ENCODE measurements at places on chromosomes 7 and 10.
A peak's percentile ranks its signal among the peaks of the same experiment; 100 is the strongest.

GRCh38 chr7:156892081-156892800, 742 bp downstream of the LMBR1 start:
- peak; percentile 50 for DNase-seq

DNA sequence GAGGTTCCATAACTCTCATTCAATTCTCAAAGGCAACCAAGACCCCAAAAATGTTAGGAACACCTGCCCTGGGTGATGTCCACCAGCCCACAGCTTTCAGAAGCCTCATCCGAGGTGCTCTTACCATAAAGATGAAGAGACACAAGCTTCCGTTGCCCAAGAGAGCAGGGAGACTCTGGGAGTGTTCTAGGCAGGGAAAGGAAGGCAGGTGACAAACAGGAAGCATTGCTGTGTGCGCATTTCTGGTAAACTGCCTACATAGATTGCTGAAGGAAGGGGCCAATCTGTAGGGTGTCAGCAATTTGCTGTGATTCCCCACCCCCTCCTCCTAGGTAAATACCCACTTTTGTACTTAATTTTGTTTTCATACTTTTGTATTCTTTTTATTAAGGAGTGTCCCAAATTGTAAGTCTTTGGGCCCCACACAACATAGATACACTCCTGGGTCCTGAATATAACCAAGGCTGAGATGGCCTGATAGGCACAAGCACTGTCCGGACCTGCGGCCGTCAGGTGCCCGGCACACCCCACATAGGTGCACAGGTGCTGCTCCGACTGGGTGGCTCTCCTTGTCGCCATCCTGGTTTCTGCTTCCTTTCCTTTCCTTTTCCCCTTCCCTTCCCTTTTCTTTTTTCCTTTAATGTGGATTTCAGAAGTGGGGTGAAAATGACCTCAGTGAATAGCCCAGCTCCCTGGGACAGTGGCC, 51.4 kb upstream of the SMNDC1 start:
- DNase-seq, result no peak

DNA sequence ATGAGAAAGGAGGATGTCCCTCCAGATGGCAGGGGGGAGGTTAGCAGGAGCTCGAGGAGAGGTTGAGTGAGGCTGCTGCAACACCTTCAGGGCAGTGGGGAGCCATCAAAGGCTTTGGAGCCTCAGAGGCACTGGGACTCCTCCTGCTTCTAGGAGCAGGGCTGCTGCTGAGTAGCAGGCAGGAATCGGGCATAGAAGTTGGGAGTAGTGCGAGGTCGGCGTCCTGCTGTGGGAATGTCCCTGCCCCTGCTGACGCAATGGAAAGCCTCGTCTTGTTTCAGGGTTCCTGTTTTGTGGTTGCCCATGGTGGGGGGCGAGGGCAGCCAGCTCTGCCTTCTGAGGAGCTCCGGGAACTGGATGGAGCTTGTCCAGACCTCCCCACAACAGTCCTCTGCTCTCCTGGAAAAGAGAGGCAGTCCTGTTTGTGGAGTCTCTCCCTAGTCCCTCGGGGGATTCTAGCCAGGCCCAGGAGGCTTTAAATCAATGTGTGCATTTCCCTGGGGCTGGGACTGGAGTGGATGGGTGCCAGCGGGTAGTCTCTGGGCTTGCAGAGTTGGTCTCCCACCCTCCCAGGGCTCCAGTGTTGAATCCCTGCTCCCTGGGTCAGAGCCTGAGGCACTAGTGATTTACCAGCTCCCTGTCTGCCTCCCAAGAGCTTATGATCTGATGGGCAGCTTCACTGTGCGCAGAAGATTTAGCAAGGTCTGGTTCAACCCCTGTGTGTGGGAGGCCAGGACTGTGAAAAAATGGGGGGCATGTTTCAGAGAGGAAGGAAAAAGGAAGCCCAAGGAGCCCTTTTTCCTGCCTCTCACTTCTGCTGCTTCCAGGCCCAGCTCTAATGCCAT, 98.7 kb upstream of the PPIF start:
- peak; percentile 81 for DNase-seq

DNA sequence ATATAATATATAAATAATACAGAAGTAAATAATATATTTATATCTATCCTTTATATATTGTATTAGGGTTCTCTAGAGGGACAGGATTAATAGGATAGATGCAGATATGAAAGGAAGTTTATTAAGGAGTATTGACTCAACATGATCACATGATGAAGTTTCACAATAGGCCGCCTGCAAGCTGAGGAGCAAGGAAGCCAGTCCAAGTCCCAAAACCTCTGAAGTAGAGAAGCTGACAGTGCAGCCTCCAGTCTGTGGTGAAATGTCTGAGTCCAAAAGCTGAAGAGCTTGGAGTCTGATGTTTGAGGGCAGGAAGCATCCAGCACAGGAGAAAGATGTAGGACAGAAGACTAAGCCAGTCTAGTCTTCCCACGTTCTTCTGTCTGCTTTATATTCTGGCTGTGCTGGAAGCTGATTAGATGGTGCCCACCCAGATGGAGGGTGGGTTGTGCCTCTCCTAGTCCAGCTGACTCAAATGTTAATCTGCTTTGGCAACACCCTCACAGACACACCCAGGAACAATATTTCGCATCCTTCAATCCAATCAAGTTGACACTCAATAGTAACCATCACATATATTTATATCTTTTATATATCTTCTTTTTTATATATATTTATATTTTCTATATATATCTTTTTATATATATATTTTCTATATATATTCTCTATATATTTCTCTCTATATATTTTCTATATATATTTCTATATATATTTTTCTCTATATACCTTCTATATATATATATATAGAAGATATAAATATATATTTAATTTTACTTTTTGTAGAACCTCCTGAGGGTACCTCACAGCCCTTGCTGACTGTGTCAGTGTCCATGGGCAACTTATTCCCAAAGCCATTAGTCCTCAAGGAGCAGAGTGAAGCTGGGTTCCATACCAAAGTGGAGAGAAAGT, 24.6 kb upstream of the AKR1B10 start:
- DNase-seq, result no peak

- DNase-seq, result no peak
Measured at GRCh38 chr10:100319707-100320402, 10.2 kb downstream of the PKD2L1 start.

DNA sequence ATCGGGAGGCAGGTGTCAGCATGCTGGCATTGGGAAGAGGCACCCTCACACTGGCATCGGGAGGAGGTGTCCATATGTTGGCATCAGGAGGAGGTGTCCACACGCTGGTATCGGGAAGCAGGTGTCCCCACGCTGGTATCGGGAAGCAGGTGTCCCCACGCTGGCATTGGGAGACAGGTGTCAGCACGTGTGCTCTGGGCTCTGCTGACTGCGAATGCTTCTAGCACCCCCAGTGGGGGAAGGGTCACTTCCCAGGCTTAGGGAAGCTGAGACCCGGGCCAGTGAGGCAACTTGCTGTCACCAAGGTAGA, 92.5 kb upstream of the IKZF1 start:
- DNase-seq, result no peak
